ENCODE measurements at places on chromosomes 2 and 18.

DNA sequence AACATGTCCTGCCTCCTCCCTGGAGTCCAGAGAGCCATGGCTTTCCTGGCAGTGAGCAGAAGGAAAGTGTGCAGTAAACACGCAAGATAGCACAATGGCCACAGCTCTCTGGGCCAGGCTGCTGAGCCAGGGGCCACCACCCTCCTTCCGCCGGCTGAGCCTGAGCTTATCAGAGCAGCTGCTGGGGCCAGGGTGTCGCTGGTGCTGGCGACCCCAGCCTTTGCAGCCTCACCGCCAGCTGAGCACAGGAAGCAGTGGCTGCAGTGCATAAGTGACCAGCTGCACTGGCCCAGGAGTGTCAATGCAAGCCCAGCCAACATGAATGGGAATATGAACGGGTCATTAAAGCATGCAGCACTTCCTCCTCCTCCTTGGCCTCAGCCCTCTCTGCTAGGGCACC, 172.0 kb downstream of the ZFP36L2 start:
- DNase-seq: no peak

- DNase-seq: no peak
These were observed 192.0 kb downstream of the CDH7 start for GRCh38 chr18:65942854-65943253.

DNA sequence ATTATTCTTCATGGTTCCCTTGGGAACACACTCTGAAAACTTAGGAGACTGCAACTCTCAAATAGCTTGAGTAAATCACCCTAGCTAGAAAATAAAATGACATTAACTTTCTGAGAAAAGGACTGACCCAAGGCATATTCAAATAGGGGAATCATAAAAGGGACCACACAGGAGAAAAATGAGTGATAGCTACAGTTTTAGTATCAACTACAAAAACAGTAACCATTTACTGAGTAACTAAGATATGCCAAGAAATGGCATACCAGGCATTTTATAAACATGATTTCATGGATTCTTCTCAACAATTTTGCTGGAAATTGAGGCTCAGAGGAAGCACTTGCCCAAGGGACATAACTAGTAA, 84.5 kb downstream of the AFF3 start:
- DNase-seq: no peak

DNA sequence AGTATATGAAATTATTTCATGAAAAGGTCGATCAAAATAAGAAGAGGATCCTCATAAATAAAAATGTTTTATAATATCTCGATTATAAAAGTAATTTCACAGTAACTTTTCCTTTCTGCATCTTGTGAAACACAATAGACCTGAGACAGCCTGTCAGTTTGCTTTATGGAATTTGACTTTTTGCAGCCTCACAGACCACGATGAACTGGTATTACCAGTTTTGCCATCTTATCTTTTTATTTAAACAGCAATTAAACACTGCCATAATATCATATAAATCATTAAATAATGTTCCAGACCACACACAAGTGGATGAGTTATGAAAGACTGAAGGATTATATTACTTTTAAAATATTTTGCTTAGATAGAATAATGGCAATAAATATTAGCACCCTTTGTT, 10.7 kb upstream of the GALNT3 start:
- DNase-seq: no peak

- DNase-seq: no peak
These were observed 38.9 kb downstream of the KDM3A start for GRCh38 chr2:86480105-86480504.

GRCh38 chr2:181738563-181738962, 58.2 kb upstream of the NEUROD1 start:
- no peak for DNase-seq

DNA sequence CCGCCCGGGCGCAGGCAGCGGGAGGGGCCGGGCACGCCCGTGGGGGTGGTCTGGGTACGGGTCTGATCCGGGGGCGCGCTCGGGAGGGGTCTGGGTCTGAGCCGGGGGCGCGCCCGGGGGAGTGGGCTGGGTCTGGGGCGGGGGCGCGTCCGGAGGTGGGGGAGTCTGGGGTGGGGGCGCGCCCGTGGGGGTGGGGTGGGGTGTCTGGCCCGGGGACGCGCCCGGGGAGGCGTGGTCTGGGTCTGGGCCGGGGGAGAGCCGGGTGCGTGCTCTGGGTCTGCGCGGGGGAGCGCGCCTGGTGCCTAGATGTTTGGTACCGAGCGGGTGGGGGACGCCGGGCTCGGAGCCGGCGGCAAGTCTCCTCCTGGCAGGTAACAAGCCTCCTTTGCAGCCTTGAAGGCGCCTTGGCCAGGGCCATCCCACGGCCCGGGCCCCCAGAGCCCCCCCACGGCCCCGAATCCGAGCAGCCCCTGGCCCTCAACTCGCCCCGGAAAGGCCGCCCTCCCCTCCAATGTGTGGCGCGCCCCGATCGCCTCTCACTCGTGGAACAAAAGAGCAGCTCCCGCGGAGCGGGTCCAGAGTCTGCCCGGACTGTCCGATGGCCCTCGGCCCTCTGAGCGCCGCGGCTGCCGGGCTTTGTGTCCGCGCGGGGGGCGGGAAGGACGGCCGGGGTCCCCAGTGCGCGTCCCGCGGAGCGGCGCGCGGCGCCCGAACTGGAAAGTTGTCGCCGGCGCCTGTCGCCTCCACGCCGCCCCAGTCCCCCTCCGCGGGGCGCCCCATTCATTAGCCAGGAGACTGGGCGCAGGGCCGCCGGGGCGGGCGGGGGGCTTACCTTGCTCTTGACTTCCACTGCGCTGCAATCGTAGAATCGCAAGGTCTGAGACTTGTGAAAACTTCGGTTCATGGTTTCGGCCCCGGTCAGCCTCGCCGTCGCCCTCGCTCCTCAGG, 595 bp downstream of the PARD6G start:
- no peak for DNase-seq

DNA sequence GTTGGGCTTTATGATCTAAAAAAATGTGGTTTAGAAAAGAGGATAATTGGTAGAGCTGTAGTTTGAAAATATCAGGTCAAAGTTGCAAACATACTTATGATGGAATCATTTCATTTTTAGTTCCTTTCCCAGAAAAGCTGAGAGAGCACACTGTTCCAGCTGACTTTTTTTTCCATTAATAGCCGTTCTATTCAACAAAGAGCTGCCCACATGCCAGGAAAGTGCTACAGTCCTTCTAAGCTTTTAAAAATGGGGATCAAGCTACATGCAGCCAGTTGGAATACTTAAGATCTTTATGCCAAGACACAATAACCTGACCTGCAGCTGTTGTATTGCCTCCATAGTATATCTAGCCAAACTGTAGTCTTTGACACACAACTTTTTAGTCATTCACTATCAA, 111.5 kb downstream of the GALNT3 start:
- DNase-seq: no peak

GRCh38 chr2:99181624-99182000, 628 bp downstream of the MRPL30 start:
- DNase-seq: no peak

GRCh38 chr18:76970770-76971559, 148.6 kb downstream of the ZNF236 start:
- DNase-seq: no peak

DNA sequence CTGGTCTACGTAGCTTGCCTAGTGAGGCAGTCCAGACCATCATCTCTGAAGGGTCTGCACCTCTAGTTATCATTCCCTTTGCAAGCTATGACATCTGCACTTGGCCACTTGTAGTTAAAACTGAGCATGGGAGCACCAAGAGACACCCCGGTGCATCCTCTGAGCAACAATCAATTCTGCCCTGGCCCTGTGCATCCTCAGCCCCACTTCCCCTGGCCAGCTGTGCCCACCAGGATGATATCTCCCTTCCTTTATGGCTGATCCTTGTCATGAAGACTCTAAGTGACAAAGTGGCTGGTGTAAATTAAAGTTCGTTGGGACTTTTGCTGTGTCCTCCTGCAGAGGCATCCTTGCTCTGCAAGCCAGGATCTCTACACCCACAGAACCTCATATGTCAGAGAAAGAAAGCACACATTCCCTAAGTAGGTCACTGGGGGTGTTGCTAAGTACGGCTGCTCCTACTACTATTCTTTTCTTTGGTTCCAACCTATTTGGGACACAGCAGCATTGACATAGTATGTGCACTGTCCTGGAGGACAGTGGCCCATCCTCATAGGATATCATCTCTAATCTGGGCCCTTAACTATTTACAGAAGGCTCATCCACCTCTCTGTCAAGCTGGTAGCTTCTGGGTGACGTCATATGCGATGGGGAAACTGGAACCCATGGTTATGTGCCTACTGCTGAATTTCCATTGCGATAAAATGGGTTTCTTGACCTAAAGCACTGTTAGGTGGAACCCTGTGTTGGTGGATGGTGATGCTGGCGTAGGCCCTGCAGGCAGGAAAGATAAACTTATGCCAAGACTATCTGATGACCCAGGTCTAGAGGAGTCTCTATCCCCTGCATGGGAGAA, 384.3 kb upstream of the ID2 start:
- no peak for DNase-seq

- no peak for DNase-seq
These were observed 265.9 kb downstream of the SETBP1 start for GRCh38 chr18:44946529-44947113.

DNA sequence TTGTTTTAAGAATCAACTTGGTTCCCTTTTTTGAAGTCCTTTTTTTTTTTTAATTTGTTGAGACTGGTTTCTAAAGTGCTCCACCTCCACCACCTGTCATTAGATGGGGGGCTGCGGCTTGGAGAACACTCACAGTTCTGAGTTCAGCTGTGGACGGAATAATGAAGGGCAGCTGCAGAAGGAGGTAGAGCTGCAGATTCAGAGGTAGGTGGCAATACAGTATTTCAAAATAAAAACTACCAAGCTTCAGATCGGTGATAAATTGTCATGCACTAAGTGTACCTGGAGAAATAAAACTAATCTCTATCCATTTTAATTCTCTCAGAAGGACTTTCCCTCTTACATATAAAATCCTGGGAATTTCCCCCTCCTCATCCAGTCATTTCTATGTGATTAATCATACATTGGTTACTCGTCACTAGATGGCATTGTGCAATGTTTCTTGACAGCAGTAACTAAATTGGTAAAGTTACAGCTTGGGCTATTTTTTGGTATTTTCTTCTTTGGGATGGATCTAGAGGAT, 81.1 kb upstream of the SLC39A10 start:
- no peak for DNase-seq

GRCh38 chr18:6269660-6270332, 144.9 kb downstream of the L3MBTL4 start:
- DNase-seq: no peak

DNA sequence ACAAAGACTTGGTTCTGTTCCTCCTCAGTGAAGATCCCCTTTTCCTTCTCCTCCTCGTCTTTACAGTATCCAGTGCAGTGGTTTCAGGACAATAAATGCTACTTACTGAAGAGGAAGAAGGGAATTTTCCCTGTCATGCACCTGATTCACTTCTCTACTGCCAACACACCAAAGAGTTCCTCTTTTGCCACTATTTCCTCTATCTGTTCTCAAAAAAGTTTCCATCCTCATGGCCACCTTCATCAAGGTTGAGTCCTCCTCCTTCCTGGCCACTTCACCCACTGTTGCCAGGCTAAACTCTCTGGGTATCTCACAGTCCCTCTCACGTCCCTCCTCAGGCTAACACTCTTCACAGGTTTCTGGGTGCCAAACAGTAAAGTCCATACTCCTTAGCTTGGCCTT, 41.7 kb downstream of the PLEKHM3 start:
- DNase-seq: no peak

DNA sequence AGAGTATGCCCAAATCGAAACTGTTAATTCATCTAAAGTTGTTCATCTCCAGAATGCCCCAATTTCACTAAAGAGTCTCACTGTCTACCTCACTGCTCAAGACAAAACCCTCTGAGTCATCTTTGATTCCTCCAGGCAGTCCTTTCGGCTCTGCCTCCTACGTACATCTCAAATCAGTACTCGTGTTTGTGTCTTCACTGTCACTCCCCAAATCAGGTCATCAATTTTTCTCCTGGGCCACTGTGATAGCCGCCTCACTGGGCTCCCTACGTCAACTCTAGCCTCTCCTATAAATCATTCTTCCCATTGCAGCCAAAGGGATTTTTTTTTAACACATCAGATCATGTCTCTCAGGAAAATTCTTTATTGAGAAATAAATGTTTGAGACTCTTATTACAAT, 42.1 kb upstream of the TTC39C start:
- DNase-seq: no peak

GRCh38 chr2:177572236-177572671, 179.7 kb downstream of the AGPS start:
- no peak for DNase-seq

GRCh38 chr2:16226943-16227664, 286.8 kb downstream of the MYCN start:
- no peak for DNase-seq

DNA sequence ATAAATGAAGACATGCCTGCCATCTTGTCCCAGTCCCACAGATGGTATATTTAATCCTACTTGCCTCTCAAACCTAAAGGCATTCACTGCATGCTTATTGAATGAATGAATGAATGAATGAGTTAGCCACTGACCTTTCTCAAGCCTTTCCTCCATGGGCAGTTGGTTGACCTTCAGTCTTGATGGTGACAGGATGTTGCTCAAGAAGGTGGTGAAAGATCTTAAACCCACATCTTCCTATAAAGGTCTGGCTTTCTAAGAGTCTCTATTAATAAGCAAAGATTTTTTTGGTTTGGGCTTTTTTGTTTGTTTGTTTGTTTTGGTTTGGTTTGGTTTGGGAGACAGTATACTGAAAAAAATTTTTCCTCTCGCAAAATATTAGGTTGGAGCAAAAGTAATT, 41.7 kb downstream of the KIAA2012 start:
- DNase-seq: no peak

DNA sequence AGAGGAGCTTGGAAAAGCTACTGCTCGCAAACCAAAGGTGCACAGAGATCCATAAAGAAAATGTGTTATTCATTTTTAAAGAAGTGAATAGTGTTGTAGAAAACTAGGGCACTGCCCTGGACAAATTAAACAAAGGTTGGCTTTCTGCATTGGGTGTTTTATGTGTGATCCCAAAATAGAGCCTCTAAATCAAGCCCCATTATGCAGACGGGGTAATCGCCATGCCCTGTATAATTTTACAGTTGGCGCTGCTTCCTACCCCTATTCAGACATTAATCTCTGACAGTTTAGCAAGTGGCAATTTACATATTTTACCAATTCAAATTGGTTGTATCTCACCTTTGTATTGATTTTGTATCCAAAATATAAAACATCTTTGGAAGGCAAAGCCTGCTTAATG, 109.1 kb downstream of the PID1 start:
- DNase-seq: no peak

GRCh38 chr2:178386986-178387597, 63.9 kb downstream of the PRKRA start:
- DNase-seq: no peak

- no peak for DNase-seq
These were observed 46.4 kb upstream of the PMAIP1 start for GRCh38 chr18:59853380-59853779.

GRCh38 chr2:12397854-12398253, 318.9 kb upstream of the TRIB2 start:
- no peak for DNase-seq

GRCh38 chr18:13501891-13502290, 224.5 kb downstream of the FAM210A start:
- DNase-seq: no peak

All from stimulated activated CD4-positive, alpha-beta T cell treated with anti-CD3 and anti-CD28 coated beads, Interleukin-1b, Interleukin-23, amount 100 ng/mL, for 1 hour (primary cell).